ENCODE measurements at places on chromosomes 2 and 18.

- DNase-seq: no peak
Observed at GRCh38 chr2:61371027-61371426, 99.9 kb downstream of the USP34 start.

DNA sequence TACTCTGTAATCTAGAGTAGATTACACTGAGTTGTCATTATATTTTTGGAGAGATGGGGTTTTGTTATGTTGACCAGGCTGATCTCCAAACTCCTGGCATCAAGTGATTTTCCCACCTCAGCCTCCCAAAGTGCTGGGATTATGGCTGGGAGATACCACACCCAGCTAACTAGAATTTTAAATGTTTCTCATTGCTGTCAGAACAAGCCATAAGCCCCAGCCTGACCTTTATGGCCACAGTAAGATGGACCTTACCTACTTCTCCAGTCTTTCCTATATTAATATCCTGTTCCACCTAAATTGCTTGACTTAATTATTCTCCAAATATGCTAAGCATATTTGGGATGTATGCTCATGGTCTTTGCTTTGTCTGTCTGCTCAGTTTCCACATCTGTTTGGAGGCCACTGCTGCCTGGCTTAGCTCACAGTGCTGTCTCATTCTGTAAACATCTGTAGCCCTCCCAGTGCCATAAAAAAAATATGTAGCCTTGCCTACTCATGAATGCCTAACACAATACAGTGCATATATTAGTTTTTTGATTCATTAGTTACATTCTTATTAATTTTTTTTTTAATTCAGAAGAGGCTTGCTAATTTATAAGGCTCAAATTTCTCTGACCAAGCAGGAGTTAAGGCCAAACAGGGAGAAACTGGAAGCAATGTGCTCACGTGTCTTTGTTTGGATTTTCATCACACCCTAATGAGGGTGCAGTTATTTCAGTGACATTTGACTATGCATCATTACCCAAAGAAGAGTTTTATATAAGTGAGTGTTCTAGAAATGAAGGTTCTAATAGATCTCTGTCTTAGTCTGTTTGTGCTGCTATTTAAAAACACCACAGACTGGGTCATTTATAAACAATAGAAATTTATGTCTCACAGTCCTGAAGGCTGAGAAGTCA lies 45.3 kb upstream of the PSME4 start:
- no peak for DNase-seq

DNA sequence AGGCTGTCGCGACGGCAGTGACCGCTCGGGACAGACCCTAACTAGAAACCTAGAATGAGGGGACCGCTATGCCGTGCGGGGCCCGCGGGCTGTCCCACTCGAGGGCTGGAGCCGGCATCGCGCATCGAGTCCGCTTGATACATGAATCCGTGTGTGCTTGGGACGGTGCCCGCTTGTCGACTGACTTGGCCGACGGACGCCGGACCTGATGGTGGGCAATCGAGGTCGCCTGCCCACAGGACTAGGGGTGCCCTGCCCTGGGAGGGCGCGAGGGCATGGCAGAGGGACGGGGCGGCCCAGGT lies 749 bp upstream of the PTMA start:
- no peak for DNase-seq

DNA sequence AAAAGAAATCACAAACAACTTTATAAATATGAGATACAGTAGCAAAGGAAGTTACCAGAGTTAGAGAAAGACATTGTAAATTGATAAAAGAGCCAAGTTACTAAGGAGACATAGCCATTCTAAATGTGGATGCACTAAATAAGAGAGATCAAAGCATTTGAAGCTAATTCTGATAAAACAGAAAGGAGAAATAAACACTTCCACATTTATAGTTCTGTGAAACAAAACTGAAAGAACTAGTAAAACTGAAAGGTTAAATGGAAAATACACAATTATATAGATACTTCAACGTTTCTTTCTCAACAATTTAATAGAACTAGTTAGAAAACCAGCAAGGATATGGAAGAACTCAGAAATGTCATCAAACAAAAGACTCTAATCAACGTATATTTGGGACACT lies 309.0 kb upstream of the CDH2 start:
- no peak for DNase-seq

DNA sequence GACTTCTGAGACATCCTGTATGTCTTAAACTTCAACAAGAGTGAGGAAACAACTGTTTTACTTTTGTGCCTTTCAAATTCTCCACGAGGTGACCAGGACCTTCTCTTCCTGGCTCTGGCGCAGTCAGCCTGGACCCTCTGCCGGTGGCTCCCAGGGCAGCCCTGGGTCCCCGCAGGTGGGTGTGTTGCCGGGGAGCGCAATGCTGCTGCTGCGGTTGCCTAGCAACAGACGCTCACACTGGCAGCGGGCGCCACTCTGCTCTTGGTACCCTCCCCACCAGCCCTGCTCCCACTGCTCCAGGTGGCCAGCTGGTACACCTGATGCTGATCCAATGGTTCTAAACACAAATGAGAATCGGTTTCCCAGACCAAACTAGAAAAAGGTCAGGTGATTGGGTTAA lies 58.7 kb downstream of the GNAL start:
- peak; percentile 7 for DNase-seq

DNA sequence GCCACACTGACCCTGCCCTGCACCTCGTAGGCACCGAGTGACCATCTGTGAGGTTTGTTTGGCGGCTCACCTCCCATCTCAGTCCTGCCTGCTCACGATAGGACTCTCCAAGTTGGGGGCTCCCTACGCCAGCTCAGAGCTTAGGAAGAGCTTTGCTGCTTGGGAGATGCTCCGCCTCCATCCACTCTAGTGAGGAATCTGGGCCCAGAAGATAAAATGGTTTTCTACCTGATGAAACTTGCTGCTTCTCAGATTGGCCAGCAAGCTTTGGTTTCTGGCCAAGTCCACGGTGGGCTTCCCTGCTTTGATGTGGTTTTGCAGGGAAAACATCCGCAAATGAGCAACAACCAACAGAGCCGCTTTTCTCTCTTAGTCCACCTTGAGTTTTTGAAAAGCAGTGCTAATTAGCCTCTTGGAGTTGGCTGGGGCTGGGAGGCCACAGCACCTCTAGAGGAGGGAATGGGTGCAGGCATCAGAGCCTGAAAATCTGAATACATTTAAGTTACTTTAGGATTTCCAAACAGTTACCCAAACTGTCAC lies 42.2 kb downstream of the THNSL2 start:
- DNase-seq: peak; percentile 29

DNA sequence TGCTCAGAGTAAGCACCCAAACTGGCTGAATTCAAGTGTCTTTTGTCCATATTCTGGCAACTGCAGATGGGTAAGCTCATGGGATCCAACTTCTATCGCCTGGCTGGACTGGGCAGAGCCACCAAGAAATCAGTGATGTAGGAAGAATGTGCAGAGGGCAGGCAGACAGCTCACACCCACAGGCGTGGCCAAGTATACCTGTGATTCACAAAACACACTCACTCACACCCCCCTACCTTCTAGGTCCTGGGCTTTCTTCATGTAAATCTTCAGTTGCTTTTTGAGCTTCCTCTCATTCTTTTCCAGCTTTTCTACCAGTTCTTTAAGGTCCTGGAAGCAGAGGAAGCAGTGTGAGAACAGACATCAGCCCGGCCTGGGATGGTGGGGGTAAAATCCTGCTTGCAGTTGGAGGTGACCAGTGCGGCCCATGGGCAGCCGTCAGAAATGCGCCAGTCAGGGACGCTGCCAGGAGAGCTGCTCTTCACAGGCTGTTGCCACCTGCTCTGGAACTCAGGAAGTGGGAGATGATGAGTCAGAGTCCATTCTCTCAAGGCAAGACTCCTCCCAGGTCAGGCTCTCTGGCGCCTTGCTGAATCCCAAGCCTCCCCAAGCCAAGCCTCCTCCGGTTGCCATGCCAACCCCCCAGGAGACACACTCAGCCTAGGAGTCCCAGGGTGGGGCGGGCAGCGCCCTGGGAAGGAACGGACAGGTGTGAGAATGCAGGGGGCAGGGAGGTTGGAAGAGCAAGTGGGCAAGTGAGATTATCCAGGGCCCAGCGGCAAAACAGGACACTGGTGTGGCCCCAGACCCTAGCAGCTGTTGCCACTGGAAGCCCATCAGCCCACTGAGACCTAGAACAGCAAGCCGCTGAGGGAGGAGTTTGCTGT lies 36.2 kb upstream of the ACAA2 start:
- no peak for DNase-seq

DNA sequence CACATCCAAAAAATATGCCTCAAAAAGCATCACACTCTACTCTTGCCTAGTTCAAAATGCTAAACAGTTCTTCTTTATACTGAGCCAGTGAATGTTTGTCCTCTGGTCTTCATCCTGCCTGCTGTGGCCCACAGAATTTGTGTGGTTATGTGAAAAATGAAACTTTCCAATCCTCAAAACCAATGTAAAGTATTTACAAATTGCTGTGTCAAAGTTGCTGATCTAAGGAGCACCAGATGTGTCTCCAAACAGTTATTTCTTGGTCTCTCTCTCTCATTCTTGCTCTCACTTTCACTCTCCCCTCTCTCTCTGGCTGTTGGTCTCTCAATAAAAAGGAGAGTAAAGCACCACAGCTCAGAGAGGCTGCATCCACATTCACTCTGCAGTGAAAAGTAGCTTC lies 23.0 kb downstream of the EPHA4 start:
- DNase-seq: no peak

DNA sequence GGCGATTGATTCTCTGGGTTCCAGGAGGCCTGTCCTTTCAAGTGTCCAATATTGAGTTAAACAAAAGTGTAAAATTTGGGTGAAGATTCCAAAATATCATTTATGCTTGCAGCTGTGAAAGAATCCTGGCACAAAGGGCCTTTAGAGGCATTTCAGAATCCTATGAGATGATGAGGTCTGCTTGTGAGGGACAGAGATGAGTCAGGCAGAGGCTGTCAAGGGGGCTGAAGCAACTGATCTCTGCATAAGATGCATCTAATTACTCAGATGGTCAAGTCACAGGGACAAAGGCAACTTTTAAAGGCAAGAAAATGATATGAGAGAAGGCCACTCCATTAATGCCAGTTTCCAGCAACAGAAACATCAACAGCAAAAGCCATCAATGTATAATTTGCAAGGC lies 78.8 kb downstream of the FHOD3 start:
- DNase-seq: no peak

Measured in NAMALWA (cell line).